ENCODE measurements at places on chromosomes 3 and 15.

GRCh38 chr15:47794252-47794914, 77.1 kb downstream of the SEMA6D start:
- no peak for DNase-seq

DNA sequence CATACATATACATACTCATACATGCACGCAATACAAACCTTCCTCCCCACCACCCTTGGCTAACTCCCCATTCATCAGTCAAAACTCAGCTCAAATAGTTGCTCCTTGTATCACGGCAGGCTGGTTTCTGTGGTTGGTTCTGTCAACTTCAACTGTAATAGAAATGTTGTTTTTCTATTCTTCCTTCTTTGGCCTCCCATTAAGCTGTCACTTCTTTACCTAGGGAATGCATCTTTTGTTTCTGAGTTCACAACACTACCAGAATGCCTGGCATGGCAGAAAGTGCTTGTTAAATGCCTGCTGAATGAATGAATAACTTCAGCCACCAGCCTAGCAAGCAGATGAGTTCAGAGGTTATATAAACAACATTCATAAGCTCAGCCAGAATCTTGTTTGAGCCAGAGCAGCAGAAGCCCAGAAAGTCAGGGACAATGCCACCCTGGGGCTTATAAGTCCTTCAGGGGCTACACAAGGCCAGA, 63.1 kb downstream of the B3GALNT1 start:
- DNase-seq = no peak

- DNase-seq = no peak
Measured at GRCh38 chr15:57312318-57313133, 63.8 kb upstream of the CGNL1 start.

GRCh38 chr3:143010024-143010423, 8.7 kb downstream of the U2SURP start:
- no peak for DNase-seq

- DNase-seq = no peak
Measured at GRCh38 chr3:183485585-183485984, 57.2 kb upstream of the MCF2L2 start.
